ENCODE measurements at places on chromosomes 7 and 10. TPM values are rescaled to one million over a fixed set of nuclear protein-coding genes. Genes with fewer than 3 reads are reported as not detected.

Gene HOXA6
- 28.1 TPM for total RNA-seq

Gene SEPTIN7
- total RNA-seq, result 79.4 TPM

Gene NEUROD6
- total RNA-seq, result not detected

Gene SMARCD3
- total RNA-seq, result 1.3 TPM

Gene DNAJC12
- 3.4 TPM for total RNA-seq

Gene AGMO
- 0.42 TPM for total RNA-seq

Gene CALY
- not detected for total RNA-seq

Gene SPDYE1
- not detected for total RNA-seq

Gene SLC13A1
- total RNA-seq, result not detected

Gene RARRES2
- total RNA-seq, result 12.6 TPM

Gene PARD3
- total RNA-seq, result 24.3 TPM

Gene RNF148
- total RNA-seq, result 0.10 TPM

Gene SPDYE9
- not detected for total RNA-seq

Gene KCP
- 1.0 TPM for total RNA-seq

Gene MOGAT3
- 8.2 TPM for total RNA-seq

Gene TOMM7
- 151 TPM for total RNA-seq

Gene ZSCAN25
- total RNA-seq, result 15.0 TPM

Gene CCDC172
- not detected for total RNA-seq

Gene CLDN4
- 1,331 TPM for total RNA-seq

Gene ABLIM1
- total RNA-seq, result 52.1 TPM

Gene LIPK
- total RNA-seq, result not detected

Gene ZNRF2
- total RNA-seq, result 38.5 TPM

Gene BLNK
- total RNA-seq, result 0.08 TPM

Gene GIMAP6
- not detected for total RNA-seq

Gene TMEM178B
- total RNA-seq, result 2.3 TPM

Gene FFAR4
- total RNA-seq, result 88.1 TPM

Gene ZDHHC16
- 48.4 TPM for total RNA-seq

Gene DNAJB12
- 54.4 TPM for total RNA-seq

Gene CAV1
- total RNA-seq, result 4.5 TPM

Gene FAM25C
- total RNA-seq, result not detected

Gene FAM25G
- not detected for total RNA-seq

Gene GIMAP4
- not detected for total RNA-seq

Gene LIPM
- total RNA-seq, result not detected

Gene HPSE2
- total RNA-seq, result 0.08 TPM

Gene HNRNPF
- total RNA-seq, result 519 TPM

Gene COL28A1
- 0.08 TPM for total RNA-seq

Gene CCDC146
- not detected for total RNA-seq

Gene SLC18A3
- total RNA-seq, result not detected

Gene BHLHA15
- 21.8 TPM for total RNA-seq
